ENCODE measurements at places on chromosomes 4 and X.
A peak's percentile ranks its signal among the peaks of the same experiment; 100 is the strongest.

DNA sequence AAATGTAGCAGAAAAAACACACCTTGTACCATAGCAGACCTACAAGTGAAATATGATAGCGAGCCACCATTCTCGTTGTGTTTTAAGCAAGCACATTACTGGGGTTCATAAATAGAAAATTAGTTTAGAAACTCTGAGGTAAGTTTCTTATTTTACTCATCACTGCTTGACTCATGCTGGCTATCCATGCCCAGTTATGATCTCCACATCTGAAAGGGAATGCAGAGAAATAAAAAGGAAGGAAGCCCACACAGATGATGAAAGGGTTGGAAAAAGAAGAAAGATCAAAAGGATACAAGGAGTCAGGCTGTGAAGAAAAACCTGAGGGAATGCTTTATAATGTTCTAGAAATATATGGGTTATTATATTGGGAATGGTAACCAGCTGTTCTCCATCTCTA lies 54.5 kb downstream of the CAMK2D start:
- peak; percentile 30 for DNase-seq

DNA sequence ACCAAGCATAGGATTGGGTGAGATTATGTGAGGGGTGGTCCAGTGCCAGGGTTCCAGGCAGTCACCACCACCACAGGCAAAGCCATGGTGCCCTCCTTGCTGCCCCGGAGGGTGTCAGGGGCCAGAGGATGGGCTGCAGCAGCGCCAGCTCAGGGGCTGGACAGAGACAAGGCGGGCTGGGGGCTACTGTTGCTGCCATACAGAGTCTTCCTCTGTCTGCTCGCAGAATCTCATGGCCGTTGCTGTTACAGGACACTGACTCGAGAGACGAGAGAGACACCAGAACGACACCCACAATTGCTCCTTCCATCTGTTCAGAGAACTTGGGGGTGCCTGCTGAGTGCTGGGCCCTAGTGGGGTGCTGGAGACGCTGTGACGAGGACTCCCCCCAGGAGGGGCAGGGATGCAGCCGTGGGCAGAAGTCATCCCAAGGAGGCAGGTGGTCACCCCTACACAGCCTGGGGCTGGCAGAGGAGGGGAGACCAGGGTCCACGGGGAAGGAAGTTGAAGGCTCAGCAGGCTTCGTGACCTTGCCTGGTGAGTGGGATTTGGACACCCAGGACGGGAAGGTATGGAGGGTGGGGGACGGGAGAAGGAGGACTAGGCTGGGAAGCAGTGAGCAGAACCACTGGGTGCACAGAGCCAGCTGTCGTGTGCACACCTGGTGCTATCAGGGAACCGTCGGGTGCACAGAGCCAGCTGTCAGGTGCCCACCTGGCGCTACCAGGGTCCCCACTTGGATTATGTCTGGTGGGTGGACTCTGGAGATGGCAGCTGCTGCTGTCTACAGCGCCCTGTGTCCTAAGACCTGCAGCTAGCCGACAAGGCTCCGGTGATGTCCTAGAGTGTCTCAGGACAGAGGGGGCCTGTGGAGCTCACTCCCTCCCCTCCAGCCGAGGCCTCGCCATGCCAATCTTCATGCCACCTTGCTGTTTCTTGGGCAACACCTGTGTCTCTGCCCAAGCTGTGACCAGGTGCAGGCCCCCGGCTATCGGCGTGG lies 43.9 kb upstream of the HMX1 start:
- peak; percentile 7 for DNase-seq

DNA sequence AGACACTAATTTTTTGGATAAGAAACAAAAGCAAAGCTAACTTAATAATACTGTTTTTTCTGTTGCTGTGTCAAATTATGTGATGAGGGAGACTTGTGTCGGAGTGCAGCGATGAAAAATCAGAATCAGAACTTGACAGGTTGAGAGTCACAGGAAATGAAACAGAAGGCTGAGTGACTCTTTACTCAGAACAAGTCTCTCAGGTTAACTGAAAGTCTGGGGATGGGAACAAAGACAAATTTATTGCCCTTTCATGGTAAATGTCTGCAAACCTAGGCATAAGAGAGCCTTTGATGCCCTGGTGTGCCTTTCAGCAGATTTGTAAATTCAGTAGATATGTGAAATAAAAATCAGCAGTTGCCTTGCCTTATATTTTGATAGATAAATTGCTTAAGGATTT lies 96.0 kb downstream of the ADGRL3 start:
- no peak for DNase-seq

GRCh38 chr4:15651676-15652075 lies 3.5 kb downstream of the FBXL5 start:
- no peak for DNase-seq

DNA sequence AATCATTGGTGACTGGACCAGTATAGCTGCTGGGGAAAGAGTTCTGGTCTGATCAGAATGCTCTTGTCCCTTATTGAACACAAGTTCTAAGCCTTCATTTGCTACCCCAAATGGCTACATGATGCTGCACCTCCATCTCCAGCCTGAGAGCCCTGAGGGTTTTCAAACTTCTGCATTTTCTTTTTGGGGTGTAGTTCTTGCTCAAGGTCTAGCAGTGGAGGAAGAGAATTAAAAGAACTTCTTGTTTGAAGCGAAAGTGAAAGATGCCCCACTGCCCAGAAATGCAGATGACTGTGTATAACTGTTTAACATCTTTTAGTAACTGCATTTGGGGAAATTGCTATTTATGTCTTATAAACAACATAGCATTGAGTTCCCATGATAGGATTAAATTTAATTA lies 38.5 kb downstream of the LAMTOR3 start:
- no peak for DNase-seq

- no peak for DNase-seq
Measured at GRCh38 chr4:12206091-12206490, 777.4 kb upstream of the HS3ST1 start.

DNA sequence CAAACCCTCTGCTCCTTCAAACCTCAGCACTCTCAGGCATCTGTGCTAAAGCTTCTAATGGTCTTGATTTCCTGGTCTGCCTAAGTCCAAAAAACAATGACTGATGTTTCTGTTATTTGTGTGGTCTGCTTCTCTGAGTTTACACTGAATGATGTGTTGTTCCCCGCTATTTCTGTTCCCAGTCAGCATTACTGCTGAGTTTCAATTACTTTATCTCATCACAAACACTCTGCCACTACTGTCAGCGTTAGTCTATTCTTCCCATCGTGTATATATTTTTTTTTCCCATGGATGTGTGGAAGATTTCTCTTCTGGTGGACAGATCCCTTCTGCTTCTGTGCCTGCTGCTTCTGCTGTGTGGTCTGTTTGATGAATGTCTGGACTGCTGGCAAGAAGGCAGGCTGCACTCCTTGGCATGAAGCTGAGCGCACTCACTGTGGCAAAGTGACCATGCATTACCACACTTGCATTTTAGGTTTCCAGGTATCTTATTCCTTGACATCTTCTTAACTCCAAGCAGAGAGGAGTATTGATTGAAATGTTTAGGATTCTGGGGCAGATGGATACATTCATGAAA lies 106.9 kb upstream of the PAQR3 start:
- DNase-seq: no peak

GRCh38 chr4:3781193-3781886 lies 15.2 kb downstream of the ADRA2C start:
- no peak for DNase-seq

DNA sequence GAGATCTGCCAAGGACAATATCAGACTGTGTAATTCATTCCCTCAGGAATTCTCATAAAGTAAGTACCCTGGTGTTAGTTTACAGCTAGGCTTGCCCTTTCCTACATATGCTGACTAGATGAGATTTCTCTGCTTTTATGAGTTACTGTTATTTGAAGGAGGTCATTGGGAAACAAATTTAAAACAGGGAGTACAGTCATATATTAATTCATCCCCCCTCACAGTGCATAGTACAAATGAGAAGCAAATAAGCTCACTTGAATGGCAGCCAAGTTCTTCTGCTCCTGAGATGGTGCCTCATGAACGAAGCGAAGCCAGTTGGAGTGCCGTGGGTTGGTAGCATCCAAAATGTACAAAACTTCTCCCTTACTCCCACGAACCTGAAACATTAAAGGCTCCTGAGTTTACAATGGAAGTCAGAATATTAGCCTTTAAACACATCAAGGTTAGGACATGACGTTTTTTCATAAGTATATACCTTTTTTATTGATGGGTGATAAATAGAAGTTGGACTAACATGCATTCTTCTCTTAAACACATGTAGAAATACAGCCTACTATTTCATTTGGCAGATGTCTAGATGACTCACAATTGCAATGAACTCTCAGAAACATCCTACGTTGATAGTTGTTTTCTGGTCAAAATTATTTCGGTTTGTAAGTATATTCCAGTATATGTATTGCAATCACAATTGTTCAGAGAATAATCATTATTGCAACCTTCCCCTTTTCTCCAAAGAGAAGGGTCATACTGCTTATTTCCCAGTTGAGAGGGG lies 69.2 kb downstream of the PRDM5 start:
- no peak for DNase-seq

DNA sequence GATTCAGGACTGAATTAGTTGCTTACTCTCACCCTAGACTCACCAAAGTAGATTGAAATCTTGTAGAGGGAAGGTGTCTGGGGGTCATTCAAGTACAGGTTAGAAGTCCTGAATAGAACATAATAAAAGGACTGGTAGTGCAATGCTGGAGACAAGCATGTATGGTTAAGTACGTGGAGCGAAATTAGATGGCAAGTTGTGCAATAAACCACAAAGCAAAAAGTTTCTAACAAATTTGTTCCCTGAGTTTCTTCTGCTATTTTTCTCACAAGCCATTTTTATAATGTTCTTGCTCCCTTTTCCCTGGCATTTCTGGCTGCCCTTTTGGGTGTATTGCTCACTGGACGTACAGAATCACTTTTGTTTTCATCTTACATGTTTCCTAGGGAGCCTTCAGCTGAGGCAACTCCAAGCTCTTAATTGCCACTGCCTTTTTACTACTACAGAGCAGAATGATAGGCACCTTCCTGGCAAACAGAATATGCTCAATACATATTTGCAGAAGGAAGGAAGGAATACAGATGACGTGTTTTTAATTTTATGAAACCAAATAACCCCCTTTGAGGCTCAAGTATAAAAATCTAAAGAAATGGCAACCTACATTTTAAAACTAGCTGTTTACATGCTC lies 23.4 kb downstream of the LANCL3 start:
- DNase-seq: no peak

Data from AG20443 (cell line).